ENCODE measurements at places on chromosomes 7 and 10.
A peak's percentile ranks its signal among the peaks of the same experiment; 100 is the strongest.

GRCh38 chr7:11650500-11650899 lies 181.5 kb downstream of the THSD7A start:
- no peak for DNase-seq

- DNase-seq: no peak
Measured at GRCh38 chr10:60494774-60495173, 105.1 kb upstream of the ANK3 start.

- DNase-seq: peak; percentile 77
Measured at GRCh38 chr10:132606536-132607316, 69.1 kb downstream of the INPP5A start.

- no peak for DNase-seq
Measured at GRCh38 chr7:154770962-154771361, 232.0 kb downstream of the PAXIP1 start.

DNA sequence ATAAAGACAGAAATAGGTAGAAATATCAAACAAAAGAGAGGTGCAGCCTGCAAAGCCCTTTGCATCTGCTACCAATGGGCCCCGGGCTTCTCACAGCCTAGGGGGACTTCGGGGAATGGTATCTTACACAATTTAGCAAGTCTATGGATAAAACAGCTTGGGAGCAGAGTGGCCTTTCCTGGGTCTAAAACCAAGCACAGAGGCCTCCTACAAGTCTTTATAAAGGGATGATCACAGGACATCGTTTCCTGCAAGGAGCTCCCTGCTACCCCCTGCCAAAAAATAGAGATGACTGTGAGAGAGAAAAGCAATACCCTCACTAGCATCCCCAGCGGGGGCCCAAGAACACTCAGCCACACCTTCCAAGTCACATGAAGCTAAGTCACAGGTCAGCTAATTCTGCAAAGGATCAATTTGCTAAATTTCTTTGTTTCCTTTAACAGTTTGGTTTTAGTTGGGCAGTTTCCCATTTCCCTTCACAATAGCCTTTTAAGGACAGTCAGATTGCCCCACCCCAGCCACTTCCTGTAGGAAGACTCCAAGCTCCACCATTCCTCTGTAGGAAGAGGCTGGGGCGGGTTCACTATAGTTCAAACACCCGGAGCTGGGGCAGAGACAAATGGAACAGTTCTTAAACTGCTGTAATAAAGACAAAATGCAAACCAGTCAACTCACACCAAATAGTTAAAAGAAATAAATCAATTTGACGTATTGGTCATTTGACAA lies 105.5 kb downstream of the SLIT1 start:
- DNase-seq: no peak

GRCh38 chr7:3461923-3462322 lies 160.9 kb downstream of the SDK1 start:
- DNase-seq: no peak

DNA sequence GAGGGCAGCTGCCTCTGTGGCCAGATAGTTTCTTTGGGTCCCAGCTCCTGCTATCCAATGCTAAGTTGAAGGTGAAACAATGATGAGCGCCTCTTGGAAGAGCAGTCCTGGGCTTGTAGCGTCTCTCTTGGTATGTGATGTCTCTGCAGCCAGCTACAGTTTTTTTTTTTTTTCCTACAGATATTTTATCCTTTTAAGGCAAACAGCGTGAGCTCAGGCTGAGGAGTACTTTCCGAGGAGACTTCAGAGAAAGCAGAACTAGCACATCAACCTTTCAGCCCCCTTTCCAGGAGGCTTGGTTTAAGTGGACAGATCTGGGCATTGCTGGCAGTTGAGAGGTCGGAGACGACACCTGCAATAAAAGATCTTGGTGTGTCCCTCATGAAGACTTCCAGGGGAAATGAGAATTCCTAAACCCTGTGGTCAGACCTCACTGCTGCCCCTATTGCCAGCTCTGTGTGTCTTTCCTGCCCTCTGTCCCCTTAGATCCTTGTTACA lies 9.1 kb downstream of the PRKG1 start:
- peak; percentile 74 for DNase-seq

- DNase-seq: no peak
Measured at GRCh38 chr10:70892631-70893030, 4.3 kb upstream of the PCBD1 start.

GRCh38 chr7:94778711-94779459 lies 123.0 kb upstream of the SGCE start:
- DNase-seq: peak; percentile 62

GRCh38 chr7:23222439-23223030 lies 24.0 kb upstream of the GPNMB start:
- peak; percentile 67 for DNase-seq

GRCh38 chr10:119337796-119338432 lies 130.5 kb downstream of the GRK5 start:
- DNase-seq: no peak

DNA sequence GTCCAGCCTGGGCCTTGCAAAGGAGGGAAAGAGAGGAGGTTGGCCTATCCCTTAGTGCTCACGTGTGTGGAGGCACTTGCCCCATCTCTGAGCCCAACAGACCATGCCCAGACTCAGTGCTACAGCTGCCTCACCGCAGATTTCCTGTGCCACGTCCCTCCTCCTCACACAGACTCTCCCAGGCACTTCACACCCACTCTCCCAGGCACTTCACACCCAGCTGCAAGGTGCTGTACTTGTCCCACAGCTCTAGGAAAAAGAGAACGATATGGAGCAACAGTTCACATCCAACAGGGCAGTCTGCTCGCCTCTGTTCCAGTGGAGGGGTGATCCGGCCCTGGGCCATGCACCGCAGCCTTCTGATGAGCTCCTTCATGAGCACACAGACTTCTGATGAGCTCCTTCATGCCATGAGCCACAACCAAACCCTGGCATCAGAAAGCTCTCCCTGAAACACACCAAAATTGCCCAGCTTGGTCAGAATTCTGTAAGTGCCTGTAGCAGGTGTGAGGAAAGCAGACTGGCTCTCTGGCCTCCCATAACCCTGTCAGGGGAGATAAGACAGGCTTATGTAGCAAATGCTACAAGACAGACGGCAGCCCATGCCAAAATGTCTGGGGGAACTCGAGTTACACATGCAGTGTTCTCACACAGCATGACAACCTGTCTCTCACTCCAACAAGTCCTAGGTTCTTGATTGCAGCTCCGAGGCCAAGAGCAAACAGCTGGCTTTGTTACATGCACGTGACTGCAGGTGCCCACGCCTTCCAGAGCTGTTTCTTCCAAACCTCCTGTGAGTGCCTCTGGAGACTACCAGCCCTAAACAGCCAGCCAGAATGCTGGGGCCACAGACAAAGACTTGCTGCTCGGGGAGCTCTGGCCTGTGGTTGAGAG lies 348.5 kb downstream of the GRID1 start:
- peak; percentile 28 for DNase-seq

DNA sequence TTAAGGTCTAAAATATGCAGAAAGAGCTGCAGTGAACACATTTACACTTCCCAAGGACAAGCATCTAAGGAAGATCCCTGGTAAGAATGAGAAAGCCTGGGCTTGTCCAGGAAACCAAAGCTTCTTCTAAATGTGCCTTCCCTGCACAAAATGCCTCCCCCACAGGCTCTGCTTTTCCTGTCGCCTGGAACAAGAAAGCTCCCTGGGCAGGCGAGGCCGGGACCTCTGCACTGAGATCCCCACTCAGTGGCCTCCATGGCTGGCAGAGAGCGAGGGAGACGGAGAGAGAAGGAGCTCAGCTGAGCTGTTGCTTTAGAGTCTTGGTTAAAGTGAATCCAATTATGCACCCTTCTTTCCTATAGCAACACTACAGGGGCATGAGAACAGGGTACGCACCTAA lies 75.6 kb downstream of the AMZ1 start:
- DNase-seq: no peak

GRCh38 chr7:92437956-92438491 lies 9.3 kb upstream of the GATAD1 start:
- no peak for DNase-seq

DNA sequence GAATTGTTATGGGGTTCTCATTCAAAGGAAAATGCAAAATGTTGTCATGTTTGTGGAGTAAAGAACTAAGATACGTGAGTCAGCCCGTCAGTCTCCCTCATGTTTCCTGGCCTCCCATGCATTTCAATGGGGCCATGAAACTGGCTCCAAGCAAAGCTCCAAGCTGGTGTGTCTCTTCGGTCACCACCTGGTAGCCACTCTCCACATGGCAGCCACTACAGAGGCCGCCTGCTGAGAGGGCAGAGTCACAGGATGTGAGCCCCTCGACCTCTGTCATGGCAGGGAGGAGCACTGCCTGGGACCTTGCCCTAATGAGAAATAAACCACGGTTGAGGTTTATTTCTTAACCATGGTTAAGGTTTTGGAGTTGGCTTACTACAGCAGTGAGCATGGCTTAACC lies 62.6 kb downstream of the AOC1 start:
- no peak for DNase-seq

- DNase-seq: no peak
Measured at GRCh38 chr10:11204351-11204942, 186.8 kb downstream of the CELF2 start.

- no peak for DNase-seq
Measured at GRCh38 chr10:110499796-110500514, 2.2 kb downstream of the DUSP5 start.

- peak; percentile 38 for DNase-seq
Measured at GRCh38 chr10:75293446-75293820, 57.7 kb upstream of the COMTD1 start.
